ENCODE measurements at places on chromosomes 11 and 22.
A peak's percentile ranks its signal among the peaks of the same experiment; 100 is the strongest.

GRCh38 chr22:38240734-38241252 lies 32.0 kb downstream of the TMEM184B start:
- peak; percentile 45 for DNase-seq

- DNase-seq = no peak
Measured at GRCh38 chr11:80061056-80061455, 620.2 kb upstream of the TENM4 start.

GRCh38 chr11:79087961-79088318 lies 352.9 kb downstream of the TENM4 start:
- no peak for DNase-seq

DNA sequence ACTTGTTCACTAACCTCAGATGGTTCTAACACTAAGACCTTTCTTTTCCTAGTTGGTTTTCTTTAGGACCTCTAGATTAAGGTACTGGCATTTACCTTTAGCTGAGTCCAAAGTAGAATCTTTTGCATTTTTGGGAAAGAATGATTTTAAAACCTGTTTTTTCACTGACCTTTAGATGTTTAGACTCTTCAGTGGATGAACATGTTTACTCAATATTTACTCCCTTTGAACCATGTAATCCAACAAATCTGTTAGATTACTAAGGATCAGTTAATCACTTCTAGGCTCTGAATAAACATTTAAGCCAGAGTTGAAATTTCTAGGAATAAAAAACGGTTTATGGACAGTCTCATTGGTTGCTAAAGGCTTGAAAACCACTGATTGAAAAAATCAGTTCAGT lies 6.2 kb downstream of the TMEM135 start:
- DNase-seq = no peak

DNA sequence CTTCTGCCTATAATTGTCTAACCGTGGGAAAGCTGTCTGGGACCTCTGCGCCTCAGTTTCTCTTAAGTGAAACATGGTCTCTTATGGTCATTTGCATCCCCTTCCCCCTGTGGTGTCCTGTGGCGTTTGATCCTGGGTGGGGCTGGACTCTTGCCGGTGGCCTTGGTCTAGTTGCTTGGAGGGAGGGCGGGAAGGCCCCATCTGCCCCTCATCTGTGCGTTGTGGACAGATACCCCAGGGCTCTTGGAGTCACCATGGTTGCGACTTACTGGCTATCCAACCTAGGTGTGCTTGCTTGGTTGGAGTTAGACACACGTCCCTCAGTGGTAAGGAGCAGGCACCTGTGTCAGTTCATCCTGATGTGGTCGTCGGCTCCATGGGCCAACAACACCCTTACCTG lies 15.2 kb downstream of the SHANK3 start:
- no peak for DNase-seq

- no peak for DNase-seq
Measured at GRCh38 chr11:125943661-125944349, 2.0 kb upstream of the VSIG10L2 start.

- peak; percentile 38 for DNase-seq
Measured at GRCh38 chr11:9573775-9574621, 528 bp downstream of the WEE1 start.

All from NCI-H82 (cell line).